Renal cortex interstitium (tissue), 15 donors: ENCODE measurements at places on chromosomes 16 and 17. TPM values are rescaled to one million over a fixed set of nuclear protein-coding genes. Genes with fewer than 3 reads are reported as not detected.

CSH2 gene
- 2.9 TPM for polyA plus RNA-seq

SLC47A1 gene
- 23.5 TPM for polyA plus RNA-seq

MRPL58 gene
- polyA plus RNA-seq, result 27.0 TPM

C16orf89 gene
- polyA plus RNA-seq, result 7.5 TPM

CNGB1 gene
- not detected for polyA plus RNA-seq

PDIA2 gene
- polyA plus RNA-seq, result 0.73 TPM

USP36 gene
- 44.0 TPM for polyA plus RNA-seq

CCL1 gene
- not detected for polyA plus RNA-seq

HEATR9 gene
- not detected for polyA plus RNA-seq

LRRC46 gene
- polyA plus RNA-seq, result 3.6 TPM

OTOA gene
- 0.11 TPM for polyA plus RNA-seq

TEX14 gene
- polyA plus RNA-seq, result 0.73 TPM

FOXL1 gene
- polyA plus RNA-seq, result 16.1 TPM

CIAPIN1 gene
- polyA plus RNA-seq, result 95.7 TPM

CAMTA2 gene
- polyA plus RNA-seq, result 35.5 TPM

KRTAP9-8 gene
- not detected for polyA plus RNA-seq
